Stimulated activated CD8-positive, alpha-beta memory T cell treated with anti-CD3 and anti-CD28 coated beads, Interleukin-7, amount 100 ng/mL, for 1 hour (primary cell): ENCODE measurements at places on chromosomes 16 and 17.

DNA sequence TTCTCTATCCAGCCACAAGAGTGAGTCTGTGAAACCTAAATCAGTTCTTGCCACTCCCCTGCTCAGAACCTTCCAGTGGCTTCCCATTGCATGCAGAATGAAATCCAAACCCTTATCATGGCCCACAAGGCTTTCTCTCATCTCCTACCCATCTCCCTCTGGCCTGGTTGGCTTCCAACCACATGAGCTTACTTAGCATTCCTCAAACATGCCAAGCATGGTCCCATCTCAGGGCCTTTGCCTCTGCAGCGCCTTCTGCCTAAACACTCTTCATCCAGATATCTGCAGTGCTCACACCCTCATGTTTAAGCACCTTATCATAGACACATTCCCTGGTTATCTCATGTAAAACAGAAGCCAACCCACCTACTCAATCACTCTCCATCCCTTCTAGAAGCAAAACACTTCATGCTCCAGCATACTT lies 15.5 kb downstream of the TK2 start:
- no peak for DNase-seq

- no peak for DNase-seq
Observed at GRCh38 chr17:16419929-16420271, 4.5 kb downstream of the TRPV2 start.

GRCh38 chr16:24347556-24347955 lies 91.4 kb downstream of the CACNG3 start:
- no peak for DNase-seq

GRCh38 chr17:75849724-75850123 lies 5.4 kb downstream of the WBP2 start:
- DNase-seq = no peak

DNA sequence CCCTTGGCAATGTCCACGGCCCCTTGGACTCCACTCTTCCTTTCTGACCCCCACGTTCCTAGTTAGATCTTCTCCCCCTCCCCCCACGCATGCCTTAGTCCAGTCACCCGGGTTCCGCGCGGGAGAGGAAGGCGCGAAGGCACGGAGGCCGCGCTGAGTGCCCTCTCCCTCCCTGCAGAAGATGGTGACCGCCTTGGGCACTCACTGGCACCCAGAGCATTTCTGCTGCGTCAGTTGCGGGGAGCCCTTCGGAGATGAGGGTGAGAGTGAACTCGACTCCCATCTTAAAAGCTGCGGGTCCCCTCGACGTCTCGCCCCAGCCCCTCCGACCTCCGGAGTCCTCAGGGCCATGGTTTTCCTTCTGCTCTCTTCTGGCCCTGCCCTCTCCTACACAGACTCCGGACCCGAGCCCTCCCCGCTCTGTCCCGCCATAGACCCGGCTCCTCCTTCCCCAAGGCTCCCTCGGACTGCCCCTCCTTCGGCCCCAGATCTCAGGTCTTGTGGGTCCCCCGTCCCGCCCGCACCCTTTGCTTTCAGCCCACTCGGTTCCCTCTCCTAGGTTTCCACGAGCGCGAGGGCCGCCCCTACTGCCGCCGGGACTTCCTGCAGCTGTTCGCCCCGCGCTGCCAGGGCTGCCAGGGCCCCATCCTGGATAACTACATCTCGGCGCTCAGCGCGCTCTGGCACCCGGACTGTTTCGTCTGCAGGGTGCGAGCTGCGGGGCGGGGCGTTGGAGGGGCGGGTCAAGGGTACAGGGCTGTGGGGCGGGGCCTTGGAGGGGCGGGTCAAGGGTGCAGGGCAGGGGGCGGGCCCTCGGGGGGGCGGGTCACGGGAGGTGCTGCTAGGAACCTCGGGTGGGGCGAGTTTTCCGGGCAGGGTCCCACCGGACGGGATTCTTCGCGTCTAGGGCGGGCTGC lies 4.6 kb downstream of the TGFB1I1 start:
- DNase-seq = peak; percentile 74

- DNase-seq = no peak
Observed at GRCh38 chr16:83143788-83144187, 517.0 kb downstream of the CDH13 start.

DNA sequence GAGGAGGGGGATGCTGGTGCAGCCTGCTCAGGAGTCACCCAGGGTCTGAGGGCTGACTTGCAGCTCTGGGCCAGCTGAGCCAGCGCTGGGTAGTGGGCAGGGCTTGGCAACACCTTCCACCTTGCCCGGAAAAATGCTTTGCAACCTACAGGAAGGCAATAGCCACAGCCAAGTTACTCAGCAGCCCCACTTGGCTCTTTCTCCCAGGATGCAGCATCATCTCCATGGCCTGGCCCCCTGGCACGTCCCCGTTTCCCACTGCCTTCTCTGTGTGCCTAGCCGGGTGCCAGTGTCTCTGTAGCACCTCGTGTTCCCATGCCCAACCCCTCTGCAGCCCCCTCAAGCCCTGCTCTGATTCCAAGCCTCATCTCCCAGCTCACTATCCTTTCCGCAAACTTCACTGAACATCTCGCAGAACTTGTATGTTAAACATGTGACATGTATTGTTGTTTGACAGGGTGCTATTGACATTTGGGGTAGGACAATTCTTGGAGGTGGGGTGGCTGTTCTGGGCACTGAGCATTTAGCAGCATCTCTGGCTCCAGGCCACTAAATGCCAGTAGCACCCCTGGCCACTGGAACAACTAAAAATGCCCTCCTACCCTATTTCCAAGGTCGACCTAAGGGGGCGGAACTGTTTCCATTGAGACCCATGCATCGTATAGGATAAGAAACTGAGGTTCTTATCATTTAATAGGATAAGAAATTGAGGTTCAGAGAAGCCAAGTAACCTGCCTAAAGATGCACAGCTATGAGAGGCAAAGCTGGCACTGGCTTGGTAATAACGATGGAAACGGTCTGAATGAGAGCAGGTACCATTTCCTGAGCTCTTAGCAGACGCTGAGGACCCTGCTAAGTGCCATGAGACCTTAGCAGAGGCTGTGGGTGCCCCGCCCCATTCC lies 12.2 kb downstream of the DEXI start:
- no peak for DNase-seq

DNA sequence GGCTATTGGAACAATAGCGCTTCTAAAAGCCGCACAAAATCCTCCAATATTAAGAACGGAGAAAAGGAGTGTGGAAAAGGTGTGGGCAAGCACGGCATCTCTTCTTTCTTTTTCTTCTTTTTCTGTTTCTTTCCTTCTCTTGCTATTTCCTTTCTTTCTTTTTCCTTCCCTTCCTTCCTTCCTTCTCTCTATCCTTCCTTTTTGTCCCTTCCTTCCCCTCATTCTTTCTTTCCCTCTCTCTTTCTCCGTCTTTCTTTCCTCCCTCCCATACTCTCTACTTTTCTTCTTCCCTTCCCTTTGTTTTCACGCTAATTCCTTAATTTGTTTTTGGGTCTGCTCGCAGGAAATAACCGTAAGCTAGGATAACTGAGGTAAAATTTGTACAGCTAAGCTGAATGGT lies 478.2 kb downstream of the MAF start:
- DNase-seq = no peak

DNA sequence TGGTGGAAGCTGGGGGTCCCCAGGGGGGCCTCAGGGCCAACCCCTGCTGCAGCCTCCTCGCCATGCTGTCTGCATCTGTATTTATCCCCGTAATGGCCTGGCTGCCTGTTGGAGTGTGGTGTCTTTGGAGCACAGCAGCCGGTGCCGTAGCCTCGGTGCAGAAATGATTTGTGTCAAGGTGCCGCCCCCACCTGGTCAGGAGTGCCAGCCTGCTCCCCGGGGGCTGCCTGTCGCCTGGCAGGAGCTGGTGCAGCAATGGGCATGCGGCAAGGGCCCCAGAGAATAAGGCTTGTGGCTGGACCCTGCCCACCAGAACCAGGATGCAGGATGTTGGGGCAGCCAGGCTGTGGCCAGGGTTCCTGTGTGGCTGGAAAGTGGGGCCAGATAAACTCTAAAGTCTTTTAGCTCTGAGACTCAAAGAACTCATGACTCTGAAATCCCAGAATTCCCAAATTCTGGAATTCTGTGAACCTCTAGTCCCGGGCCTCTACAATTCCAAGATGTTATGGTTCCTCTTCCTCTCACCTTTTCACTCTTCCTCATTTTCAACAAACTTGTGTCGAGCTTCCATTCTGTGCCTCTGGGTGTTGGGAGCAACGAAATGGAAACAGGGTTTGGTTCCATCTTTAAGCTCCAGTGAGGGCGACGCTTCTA lies 5.9 kb downstream of the CPNE2 start:
- DNase-seq = no peak

DNA sequence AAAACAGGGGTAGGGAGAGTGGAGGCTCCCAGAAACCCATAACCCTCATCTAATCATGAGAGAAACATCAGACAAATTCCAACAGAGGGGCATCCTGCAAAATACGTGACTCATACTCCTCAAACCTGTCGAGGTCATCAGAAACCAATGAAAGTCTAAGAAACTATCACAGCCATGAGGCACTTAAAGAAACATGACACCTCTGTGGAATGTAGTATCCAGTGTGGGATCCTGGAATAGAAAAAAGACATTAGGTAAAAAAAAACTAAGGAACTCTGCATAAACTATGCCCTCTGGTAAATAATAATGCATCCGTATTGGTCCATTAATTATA lies 16.4 kb downstream of the CDH5 start:
- DNase-seq = no peak

GRCh38 chr16:86862595-86863280 lies 284.4 kb downstream of the FOXL1 start:
- DNase-seq = no peak

DNA sequence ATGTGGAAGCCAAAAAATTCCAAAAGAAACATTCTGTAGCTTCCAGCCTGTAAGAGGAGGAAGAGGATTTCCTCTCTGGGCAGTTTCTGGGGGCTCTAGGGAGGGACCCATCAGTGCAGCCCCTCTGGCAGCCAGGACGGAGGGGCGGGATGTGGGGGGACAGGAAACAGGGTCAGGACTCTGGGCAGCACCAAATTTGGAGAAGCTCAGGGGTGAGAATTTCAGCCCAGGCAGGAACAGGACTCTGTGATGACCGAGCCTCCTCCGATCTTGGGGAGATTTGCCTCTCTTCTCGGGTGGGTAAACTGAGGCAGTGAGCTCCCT lies 18.4 kb upstream of the CIBAR2 start:
- no peak for DNase-seq

GRCh38 chr16:67613808-67614207 lies 31.1 kb upstream of the CARMIL2 start:
- no peak for DNase-seq

DNA sequence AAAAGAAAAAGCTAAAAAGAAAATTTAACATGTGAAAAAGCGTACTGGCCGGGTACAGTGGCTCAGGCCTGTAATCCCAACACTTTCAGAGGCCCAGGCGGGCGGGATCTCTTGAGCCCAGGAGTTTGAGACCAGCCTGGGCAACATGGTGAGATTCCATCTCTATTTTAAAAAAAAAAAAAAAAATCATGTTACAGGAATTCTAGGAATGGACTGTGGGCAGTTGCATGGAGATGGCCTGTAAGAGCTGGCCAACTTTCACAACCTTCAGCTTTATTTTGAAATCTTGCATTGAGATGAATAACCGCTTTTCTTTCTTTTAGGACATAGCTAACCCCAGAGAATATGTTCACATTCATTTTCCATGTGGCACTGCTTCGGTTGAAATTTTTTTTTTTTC lies 8.2 kb upstream of the CIAO3 start:
- DNase-seq = no peak

GRCh38 chr17:49217651-49218413 lies 7.3 kb downstream of the ABI3 start:
- no peak for DNase-seq

DNA sequence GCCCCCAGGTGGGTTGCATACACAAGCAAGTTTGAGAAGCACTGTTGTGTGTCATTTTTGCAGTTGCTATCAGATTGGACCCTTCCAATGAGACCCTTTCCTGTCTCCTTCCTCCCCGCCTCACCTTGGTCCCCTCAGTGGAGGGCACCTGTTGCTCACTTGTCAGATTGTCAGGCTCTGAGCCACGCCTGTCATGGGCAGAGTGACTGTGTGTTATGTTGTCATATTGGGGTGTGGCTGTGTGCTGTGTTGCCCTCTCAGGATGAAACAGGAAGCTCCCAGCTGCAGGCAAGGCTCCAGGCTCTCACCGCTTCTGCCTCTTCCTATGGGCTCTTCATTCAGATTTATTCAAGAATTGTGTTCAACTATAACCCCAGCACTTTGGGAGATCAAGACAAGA lies 302.9 kb downstream of the CPPED1 start:
- DNase-seq = no peak

DNA sequence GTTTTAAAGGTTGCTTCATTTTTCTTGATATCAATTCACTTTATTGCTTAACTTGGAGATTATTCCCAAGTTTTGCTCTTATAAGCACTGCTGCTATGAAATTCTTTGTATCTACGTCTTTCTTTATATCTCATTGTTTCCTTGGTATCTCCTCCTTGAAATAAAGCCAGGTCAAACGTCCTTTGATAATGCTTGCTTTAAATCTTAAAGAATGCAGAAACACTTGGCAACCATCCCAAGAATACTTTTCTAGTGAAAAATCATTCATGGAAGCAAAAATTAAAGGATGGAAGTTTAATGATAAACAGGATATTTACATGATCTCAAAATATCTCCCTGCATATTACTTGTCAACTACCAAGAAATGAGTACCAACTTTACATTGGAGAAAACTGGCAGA lies 175.2 kb downstream of the CPPED1 start:
- DNase-seq = no peak

GRCh38 chr16:52787709-52788108 lies 240.8 kb upstream of the TOX3 start:
- no peak for DNase-seq

GRCh38 chr16:67091906-67092566 lies 17.7 kb upstream of the PHAF1 start:
- DNase-seq = no peak

- DNase-seq = peak; percentile 27
Observed at GRCh38 chr16:23949630-23950290, 114.0 kb downstream of the PRKCB start.

DNA sequence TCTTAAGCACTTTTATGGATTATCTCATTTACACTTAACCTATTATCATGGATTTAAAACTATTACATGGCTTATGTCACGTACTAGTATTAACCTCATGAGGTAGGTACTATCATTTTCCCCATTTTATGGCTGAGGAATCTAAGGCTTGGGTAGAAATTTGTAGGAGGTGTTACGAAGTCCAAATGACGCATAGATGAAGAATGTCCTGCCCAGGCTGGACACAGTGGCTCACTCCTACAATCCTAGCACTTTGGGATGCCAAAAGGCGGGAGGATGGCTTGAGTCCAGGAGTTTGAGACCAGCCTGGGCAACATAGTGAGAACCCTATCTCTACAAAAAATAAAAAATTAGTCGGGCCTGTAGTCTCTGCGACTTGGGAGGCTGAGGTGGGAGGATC lies 4.8 kb upstream of the C1QL1 start:
- no peak for DNase-seq

DNA sequence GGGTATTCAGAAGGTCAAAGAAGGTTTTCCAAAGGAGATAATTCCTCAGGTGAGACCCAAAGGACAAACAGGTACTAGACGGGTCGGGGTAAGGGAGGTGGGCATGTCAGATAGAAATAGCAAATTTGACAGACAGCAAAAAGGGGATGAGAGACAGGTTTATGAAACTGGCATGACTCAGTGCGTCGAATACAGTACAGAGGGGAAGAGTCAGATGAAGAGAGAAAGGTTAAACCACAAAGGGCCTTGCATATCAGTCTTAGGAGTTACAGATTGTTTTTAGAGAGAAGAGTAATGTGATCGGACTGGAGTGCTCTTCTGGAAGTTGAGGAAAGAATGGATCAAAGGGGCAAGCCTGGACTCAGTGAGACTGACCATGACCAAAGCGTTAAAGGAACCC lies 88.4 kb downstream of the ZZEF1 start:
- DNase-seq = no peak

- DNase-seq = no peak
Observed at GRCh38 chr16:67555795-67556212, 6.5 kb upstream of the CTCF start.

GRCh38 chr16:67563708-67564468 lies 1.6 kb downstream of the CTCF start:
- no peak for DNase-seq
